ENCODE measurements at places on chromosomes 4 and X. TPM values are rescaled to one million over a fixed set of nuclear protein-coding genes. Genes with fewer than 3 reads are reported as not detected.

Gene SPARCL1
- total RNA-seq, result 1,005 TPM

Gene HSD17B10
- total RNA-seq, result 67.4 TPM

DNA sequence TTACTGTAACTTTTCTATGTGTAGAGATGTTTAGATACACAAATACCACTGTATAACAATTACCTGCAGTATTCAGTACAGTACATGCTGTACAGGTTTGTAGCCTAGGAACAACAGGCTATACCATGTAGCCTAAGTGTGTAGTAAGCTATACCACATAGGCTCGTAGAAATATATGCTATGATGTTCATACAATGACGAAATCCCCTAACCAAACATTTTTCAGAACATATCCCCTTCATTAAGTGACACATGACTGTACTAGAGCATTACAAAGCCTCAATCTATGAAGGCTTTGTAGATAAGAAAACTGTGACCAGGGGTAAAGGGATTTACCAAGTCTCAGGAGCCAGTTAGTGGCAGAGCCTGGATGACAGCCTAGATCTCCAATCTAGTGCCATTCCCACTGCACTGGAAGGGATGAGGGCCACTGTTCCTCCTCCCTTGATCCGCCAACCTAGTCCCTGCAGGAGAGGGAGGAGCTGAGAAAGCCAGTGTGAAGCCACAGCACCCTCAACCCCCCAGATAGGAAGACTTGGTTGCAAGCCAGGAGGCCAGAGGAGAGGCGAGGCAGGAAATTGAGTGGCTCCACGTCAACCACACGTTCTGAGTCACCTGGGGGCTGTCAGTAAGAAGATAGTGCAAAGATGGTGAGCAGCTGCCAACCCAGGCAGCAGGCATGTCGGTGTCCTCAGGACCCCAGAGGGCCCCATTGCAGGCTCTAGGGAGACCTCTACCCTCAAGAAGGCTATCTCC is 227.7 kb downstream of the BCOR start:
- no peak for DNase-seq

DNA sequence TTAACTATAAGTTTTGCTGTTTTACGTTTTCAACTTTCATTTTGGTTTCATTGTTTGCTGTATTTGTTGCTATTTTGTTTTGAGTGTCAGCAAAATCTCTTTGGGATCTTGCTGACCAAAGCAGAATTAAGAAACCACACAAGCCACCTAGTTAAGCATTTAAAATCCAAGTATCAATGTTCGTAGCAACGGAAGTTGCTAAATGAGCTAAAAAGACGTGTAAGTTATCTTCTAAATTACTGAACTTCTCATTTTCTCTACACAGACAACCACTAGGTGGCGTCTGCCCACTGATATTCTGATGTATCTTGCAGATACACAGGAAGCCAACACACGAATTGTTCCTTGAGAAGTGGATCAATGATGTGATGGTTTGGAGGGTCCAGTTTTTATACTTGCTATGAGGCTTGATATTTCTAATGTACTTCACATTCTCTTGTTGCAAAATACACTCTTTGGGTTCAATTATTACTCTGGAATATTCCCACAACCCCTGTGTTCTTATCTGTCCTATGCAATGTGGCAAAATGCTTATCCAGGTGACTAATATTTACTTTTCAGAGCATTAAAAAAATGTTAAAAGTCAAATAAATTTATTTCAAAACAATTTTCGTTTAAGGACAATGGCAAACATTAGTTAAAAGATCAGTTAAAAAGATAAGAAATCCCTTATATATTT is 250.5 kb downstream of the TECRL start:
- no peak for DNase-seq

DNA sequence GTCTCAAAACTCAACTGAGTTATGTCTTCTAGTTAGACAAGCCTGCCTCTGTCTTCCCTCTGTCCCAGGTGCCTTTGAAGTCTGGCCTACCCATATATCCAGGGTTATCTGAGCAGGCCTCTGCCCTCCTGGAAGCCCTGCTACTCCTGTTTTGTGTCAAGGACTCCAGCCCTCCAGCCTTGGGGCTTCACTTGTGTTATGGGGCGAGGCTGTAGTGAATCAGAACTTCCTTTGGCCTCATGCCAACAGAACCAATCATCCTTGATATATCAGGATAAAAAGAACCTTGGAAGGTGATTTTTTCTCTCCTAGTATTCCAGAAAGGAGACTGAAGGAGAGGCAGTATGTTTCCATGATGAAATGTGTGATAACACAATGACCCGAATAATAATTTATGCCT is 8.9 kb upstream of the ADGRG4 start:
- DNase-seq, result no peak
